ENCODE measurements at places on chromosomes 7 and 10.

- no peak for DNase-seq
Measured at GRCh38 chr10:113103131-113103840, 153.2 kb downstream of the TCF7L2 start.

DNA sequence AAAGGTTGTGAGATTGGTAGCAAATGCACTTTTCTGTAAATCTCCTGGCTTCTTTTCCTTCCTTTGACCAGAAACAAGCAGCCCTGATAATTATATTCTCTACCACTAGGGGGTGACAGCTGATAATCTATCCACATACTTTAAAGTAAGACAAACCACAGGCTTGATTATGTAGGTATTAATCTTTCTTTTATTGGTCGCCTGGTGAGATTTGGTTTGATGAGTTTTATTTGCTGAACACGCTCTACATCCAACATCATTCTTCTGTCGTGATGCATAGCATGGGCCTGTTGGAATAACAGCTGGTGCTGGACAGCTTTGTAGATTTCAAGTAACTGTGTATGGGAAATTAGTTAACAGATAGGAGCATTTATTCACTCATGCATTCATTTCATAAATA, 63.5 kb downstream of the ZNF365 start:
- DNase-seq, result no peak

- no peak for DNase-seq
Measured at GRCh38 chr7:106054971-106055532, 57.1 kb downstream of the SYPL1 start.

DNA sequence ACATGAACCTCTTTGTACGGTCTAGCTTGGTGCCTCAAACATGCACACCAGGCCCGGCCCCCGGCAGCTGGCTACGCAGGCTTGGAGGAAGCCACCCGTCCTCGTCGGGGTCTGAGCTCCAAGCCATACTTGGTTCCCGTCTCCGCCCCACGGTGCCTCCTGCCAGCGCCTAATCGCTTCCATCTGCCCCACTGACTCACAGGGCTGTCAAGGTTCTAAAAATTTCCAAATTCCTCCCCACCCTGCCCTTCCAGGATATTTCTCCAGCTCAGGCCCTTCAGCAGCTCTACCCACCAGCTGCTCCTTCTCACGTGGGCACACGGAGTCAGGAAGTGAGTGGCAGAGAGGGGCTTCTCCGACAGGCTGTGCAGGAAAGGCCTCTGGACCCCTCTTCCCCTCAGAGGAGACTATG, 38.8 kb downstream of the TMEM270 start:
- DNase-seq, result no peak

DNA sequence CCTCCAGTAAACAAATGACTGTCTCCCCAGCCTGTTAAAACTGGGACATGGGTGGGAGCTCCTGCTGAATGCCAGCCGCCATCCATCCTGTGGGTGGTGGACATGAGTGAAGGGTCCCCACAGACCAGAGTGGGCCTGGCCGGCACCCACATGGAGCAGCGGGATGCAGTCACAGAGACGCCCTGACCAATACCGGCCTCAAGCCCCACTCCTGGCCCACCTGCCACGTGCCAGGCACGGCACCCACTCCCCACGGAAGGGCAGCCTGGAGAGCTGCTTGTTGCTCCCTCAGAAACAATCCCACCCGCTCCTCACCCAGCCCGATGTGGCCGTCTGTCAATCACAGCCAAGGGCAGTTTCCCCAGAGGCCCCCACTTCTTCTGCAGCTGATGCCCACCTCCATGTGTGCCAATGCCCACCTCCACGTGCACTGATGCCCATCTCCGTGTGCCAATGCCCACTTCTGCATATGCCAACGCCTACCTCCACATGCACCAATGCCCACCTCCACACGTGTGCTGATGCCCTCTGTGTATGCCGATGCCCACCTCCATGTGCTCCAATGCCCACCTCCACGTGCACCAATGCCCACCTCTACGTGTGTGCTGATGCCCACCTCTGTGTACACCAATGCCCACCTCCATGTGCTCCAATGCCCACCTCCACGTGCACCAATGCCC, 42.8 kb upstream of the DNAAF5 start:
- no peak for DNase-seq

DNA sequence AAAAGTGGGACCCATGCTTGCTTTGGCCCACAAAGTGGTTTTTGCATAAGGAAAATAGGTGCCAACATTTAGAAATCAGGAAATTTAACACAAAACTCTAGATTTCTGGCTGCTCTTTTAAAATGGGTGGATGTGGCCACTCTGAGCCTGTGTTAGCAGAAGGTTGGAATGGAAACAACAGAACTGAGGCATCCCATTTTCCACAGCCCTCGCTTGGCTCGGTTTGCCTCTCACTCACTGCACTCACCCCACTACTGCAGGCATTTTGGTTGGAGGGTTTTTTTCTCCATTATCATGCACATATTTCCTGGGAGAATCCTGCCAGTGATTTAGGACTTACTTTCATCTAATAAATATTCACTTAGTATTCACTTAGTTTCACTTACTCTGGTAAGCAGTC, 178.9 kb downstream of the BICC1 start:
- DNase-seq, result no peak

DNA sequence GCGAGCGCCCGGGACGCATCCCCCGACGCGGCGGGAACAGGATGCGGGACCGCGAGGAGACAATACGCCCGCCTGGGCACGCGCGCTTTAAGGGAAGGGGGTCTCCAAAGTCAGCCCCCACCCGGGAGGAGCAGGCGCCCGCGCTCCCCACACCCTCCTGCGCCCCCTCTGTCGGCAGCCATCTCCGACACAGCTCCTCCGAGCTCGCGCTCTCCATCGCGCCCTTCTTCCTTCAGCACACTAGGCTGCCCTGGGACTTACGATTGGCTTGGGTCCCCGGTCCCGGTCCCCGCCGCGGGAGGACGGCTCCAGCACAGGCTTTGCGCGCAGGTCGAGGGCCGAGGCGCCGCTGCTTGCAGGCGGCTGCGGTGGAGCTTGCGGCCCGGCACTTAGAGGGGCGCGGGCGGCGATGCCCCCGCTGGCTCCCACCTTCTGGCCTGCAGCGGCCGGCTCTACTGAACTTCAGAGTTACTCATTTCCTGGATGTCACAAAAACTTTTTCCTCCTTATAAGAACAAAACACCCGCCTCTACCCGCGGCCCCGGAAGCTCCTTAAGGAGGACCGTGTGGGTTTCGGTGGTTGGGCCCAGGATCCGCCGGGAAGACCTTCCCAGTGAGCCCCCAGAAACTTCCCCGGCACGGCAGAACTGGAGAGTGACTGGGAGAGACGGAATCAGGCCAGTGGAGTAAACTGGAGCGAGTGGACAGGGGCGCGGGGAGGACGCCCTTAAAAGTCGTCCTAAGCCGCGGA, at the start of gene ITPRIP:
Gene ITPRIP (minus strand): TSS at position 481 of the 751 bp plus-strand sequence. CDS start 22,414 bp downstream, outside the sequence.
- peak; percentile 81 for DNase-seq

DNA sequence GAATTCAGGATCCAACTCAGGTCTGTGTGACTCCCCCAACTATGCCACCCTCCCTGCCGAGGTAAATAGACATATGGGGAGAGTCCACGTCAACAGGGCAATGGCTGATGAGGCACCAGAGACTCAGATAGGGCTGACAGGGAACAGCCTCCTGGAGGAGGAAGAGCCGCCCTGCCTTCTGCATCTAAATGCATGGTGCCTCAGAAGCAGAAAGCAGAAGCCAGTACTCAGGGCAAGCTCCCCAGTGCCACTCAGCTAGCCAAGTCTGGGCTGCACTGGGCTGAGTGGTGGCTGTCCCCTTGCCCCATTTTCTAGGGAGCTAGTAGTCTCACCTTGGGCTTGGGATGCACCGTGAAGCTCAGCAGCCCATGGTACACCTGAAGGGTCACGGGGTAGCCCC, 11.0 kb downstream of the RRP12 start:
- DNase-seq, result no peak

- no peak for DNase-seq
Measured at GRCh38 chr10:110171032-110171431, 36.4 kb upstream of the MXI1 start.

DNA sequence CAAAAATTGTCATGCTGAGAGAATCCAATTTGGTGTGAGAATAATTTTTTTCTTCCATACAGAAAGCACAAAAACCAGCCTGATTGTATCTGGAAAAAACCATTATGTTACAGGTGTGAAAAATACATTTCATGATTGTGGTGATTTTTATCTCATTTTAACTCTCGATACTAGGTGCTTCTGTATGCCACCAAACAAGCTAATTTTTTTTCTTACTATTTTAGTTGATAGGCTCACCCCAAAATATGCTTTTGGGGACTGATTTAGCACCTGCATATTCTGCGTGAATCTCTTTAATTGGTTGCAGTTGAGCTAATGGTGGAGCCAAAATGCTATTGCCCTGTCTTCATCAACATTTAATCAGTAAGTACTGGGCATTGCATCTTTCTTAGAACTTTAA, 1.9 kb downstream of the DMTF1 start:
- no peak for DNase-seq

- DNase-seq, result no peak
Measured at GRCh38 chr7:18916826-18917225, 200.6 kb downstream of the TWIST1 start.

- DNase-seq, result no peak
Measured at GRCh38 chr7:151665368-151665767, 145.7 kb upstream of the RHEB start.

DNA sequence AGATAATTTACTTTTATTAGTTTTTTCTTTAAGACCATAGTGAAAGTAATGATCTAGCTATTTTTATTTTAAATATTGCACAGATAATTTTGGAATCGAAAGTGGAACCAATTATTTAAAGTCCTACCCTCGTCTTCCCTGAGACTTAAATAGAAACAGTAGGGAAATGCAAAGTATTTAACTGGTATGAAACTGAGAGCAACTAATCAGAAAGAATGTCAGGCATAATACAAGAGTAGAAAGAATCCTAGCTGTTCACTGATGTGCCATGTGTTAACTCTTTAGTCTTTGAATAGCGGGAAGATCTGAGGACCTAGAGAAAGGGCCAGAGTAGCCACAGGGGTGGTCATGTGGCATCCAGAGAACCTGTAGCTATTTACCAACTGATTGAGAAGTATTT, 630.0 kb downstream of the NRG3 start:
- DNase-seq, result no peak

DNA sequence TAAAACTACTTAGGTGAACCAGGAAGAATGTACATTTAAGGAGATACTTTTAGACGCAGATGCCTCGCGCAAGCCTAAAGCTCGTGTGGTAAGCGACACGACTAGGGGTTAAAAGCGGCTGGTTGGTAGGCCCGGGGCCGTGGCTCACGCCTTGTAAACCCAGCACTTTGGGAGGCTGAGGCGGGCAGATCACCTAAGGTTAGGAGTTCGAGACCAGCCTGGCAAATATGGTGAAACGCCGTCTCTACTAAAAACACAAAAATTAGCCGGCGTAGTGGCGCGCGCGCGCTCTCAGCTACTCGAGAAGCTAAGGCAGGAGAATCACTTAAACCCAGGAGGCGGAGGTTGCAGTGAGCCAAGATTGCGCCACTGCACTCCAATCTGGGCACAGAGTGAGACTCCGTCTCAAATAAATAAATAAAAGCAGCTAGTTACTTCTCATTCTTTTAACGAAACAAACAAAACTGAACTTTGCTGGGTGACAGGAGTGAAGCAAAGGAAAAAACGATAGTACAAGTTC, 879 bp downstream of the NUDT5 start:
- no peak for DNase-seq

GRCh38 chr10:125514206-125515162, 168.5 kb downstream of the TEX36 start:
- DNase-seq, result no peak

- no peak for DNase-seq
Measured at GRCh38 chr7:31308652-31309051, 31.9 kb downstream of the NEUROD6 start.

DNA sequence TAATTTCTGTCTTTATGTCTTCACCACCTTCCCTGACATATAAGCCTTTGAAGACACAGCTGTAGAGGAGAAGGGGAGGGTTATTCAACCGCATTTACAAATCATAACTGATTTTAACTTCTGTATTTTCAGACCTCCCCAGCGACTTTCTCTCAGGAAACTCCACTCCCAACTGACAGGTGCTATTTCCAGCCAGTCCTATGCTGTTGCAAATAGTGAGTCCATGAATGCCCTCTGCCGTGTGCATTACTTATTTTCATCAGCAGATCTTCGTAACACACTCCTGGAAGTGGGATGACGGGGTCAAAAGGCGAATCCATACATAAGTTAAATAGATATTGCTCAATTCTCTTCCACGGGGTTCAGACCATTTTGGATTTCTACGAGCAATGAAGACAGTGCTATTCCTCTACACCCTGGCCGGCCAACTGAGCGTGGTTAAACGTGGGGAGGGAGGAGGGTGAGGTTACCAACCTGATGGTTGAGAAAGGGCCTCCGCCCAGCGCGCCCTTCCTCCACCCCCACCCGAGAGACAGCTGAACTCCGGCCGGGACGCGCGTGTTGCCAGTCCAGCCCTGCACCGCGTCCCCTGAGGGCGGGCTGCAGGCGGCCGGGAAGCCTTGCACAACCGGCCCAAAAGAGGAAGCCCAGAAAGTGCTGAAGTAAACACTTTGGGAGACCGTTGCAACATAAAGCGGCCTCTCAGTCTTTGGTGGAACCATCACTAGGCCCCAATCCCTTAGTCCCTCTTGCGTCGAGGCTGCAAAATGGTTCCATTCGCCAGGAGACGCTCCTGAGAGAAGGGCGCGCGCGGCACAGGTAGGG, at the start of gene APBB1IP:
Gene APBB1IP (plus strand): TSS at position 705 of the 825 bp plus-strand sequence. CDS start 53,986 bp downstream, outside the sequence.
- peak; percentile 96 for DNase-seq

GRCh38 chr7:24943096-24943948, 36.7 kb downstream of the OSBPL3 start:
- no peak for DNase-seq

DNA sequence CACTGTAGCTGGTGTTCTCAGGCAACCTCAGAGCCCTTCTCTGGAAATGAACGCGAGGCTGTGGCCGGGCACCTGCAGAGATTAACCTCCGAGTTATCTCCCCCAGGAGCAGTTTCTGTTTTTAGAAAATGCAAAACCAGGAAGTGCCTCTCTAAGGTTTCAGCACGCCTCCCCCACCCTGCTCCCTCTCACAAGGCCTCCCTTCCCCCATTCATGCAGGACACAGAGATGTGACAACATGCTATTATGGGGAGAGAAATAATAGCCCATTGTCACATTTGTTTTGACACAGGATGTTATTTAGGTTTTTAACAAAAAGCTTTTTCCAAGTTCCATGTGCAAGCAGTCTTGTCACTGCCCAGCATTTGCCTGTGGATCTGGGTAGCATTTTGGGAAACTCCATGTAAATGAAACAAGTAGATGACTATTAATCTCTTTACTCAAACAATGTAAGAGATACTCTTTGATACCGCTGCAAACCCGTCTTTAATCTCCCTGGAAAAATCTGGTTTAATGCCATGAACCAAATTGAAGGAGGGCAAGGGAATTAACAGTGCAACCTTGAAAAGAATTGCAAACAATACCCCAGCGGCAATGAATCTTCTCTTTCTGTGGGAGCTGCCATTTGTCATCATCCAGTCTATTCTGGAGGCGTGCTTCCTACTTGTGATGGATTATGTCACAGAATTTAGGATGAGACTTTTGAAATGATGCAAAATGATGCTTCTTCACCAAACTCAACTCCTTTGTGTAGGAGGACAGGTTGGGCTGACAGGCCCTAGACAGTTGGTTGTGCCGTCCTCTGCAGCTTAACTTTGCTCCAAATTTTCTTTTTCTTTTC, 86.5 kb upstream of the NMT2 start:
- DNase-seq, result no peak

- DNase-seq, result no peak
Measured at GRCh38 chr10:47161465-47161864, 138.5 kb upstream of the GDF10 start.
